ENCODE measurements at places on chromosomes 7 and 10.

GRCh38 chr7:71173955-71174354 lies 42.0 kb downstream of the GALNT17 start:
- no peak for DNase-seq

- no peak for DNase-seq
Measured at GRCh38 chr10:10302689-10303088, 715.0 kb upstream of the CELF2 start.

DNA sequence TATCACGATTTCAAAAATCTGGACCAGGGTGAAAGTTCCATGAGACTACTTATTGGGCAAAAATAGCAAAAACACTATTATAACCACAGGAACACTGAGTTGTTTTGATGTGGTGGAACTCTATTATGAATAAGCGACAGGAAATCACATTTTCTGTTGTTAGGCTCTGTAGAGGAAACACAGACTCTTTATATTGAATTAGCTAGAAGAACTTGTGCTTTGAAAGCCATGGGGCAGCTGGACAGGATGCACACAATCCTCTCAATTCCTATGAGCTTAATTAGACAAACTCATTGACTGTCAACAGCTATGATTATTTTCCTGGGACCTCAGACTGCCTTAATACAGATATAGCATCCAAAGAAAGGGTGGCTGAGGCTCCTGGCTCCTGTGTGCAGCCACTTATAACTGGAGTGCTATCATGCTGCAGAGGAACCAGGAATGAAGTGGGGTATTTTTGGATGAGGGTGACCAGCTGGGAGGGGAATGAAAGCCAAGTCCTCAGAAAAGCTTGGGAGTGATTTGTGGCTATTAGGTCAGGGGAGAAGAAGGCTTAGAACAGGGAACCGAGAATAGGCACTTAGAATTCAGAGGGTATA lies 657.3 kb downstream of the TYW1 start:
- no peak for DNase-seq

DNA sequence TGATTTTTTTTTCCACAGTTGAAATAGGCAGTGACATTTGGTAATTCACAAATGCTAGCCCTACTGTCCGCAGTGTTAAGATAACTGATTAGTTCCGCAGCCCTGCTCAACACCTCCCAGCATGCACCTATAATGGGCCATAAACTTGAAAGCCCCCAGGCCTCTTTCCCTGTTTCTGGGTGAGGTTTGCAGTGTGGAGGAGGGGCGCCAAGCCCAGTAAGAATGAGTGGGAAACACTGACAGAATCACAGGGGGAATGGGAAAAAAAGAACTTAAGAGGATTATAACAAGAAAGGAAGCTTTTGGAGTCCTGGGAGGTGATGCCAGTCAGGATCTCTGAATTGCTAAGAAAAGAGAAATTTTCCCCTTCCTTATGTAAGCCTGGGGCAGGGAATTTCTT lies 39.6 kb upstream of the SP8 start:
- no peak for DNase-seq

DNA sequence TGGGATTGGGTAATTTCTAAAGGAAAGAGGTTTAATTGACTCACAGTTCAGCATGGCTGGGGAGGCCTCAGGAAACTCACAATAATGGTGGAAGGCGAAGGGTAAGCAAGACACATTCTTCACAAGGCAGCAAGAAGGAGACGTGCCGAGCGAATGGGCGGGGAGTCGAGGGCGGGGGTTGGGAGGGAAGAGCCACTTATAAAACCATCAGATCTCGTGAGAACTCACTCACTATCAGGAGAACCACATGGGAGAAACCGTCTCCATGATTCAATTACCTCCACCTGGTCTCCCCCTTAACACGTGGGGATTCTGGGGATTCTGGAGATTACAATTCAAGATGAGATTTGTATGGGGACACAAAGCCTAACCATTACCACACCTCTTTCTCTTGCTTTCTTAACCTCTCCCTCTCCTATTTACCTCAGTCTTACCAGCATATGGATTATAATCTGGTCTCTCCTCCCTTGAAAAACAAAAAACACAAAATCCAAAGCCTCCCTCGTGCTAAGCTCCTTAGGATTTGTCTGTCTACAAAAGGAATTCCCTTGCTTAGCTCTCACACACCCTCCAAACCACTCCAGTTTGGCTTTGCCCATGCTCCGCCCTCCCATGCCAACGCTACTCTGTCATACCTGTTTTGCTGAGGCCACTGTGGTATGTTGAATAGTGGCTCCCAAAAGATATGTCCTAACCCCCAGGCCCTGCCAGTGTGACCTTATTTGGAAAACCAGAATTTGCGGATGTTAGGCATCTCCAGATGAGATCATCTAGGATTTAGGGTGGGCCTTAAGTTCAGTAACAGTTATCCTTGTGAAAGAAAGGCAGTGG lies 19.6 kb upstream of the EFCAB10 start:
- no peak for DNase-seq

DNA sequence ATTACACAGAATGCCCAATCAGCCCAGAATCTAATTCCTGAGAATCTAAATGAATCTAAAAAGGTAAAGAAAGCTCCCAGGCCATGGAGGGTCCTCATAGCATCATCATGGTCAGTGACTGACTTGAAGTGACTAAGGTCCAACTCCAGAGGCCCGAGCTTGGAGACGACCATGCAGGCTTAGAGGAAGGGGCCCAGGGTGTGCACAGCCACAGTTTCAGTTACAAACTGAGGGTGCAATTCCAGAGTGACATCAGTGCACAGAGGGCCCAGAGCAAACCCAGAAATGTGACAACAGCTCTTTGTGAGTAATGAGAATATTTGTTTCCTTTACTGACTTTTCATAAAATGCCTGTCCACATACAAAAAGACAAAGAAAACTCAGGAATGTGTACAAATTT lies 170.0 kb downstream of the TNS3 start:
- DNase-seq, result no peak

DNA sequence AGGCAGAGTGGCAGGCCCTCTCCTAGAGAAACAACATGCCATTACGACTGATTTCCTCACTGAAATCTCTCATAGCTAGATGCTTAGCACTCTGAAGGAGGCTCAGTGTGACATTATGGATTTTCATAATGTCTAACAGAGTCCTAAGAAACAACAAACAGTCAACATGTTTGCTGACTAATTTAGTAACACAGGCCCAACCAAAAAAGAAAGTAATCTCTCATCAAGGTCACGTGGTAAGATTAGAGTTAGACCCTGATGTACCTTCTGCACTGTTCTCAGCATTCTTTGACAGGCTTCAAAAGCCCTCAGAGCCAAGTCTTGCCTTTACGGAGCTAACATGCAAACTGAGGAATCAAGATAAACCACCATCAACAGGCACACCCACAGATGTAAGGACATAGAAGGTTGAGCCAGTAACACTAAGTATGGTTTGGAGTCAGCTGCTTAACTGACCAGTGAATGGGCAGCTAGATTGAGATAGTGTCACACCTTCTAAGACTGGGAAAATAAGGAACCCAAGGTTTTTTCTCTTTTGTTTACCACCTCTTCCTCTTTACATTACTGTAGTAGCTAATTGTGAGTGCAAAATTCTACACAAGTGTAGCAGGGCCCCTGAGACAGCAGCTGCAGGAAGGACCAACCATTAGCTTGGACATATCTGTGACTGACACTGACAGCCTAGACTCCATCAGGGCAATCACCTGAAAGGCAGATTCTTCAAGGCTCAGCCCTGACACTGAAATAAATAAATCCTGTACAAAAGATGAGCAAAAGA lies 15.3 kb upstream of the KCNIP2 start:
- DNase-seq, result no peak

DNA sequence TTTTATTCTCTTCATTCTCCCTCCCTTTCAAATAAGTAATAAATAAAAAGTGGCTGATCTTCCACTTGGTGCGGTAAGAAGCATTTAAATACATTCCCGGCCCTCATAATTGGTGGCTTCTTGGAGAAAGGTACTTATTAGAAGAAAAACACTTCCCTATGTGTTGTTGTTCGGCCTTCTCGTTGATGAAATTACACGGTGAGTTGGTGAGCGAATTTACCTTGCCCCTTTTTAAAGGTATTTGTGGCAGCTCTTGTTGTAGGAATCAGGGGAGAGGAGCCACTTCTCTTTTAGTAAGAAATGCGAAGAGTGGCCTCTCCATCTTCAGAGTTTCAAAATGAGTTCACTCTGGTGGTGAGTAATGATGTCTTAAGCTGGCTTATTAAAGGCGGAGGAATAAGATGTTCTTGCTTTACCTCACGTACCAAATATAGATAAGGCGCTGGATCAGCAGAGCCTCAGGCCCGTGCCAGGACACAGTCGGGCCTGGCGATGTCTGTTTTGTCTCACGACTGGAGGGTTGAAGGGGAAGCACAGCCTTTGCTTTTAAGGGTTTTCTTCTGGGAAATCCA lies 135.9 kb downstream of the CUX1 start:
- no peak for DNase-seq

DNA sequence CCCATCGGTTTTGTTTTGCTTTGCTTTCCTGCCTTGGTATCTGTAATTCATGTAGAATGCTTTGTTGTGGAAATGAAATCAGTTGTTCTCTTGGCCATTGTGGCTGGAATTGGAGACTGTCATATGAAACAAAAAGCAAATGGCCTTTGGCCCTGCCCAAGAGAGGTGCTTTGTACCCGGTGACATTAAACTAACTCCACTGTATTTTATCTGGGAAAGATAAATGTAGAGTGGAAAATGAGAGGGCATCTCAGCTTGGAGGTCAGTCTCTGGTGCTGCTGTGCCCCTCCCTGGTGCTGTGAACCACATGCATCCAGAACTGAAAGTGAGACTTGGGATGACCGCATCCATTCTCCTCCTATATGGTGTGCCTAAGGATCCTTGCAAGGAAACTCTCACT lies 75.4 kb downstream of the CDK1 start:
- DNase-seq, result no peak

GRCh38 chr7:151174246-151175046 lies 7.0 kb upstream of the GBX1 start:
- DNase-seq, result peak; percentile 43

DNA sequence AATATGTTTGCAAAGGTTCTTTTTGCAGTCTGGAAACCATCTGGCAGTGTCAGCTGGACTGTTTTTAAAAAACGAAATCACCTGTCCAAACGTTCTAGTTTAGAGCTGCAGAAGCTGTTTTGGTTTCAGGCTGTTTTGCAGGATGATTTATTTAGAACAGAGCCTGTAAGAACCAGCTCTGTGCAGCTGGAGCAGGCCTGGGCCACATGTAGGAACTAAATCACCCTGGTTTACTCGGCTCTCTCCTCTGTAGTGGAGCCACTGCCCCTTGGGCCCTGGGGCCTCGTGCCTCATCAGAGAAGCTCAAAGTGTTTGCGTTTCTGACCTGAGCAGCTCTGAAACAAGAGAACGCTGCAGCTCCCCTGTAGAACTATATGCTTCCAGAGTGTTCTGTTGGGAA lies 142.5 kb downstream of the ACTR3B start:
- DNase-seq, result no peak

DNA sequence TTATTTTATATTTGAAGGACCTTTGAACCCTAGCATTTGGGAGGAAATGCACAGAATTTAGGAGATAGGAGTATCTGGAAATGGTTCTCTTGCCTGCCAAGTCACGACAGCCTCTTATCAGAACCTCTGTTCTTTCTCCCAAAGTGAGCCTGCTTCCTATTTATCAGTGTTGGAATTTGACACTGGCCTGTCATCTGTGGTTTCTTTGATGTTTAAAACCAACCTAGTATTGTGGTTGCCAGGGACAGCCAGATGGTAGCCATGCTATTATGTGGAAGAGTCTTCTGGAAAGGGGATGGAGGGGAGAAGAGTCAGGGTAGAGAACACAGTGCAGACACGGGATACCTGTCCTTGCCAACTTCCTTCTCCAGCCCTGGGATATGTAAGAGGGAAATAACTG lies 21.1 kb downstream of the ZNF282 start:
- no peak for DNase-seq

DNA sequence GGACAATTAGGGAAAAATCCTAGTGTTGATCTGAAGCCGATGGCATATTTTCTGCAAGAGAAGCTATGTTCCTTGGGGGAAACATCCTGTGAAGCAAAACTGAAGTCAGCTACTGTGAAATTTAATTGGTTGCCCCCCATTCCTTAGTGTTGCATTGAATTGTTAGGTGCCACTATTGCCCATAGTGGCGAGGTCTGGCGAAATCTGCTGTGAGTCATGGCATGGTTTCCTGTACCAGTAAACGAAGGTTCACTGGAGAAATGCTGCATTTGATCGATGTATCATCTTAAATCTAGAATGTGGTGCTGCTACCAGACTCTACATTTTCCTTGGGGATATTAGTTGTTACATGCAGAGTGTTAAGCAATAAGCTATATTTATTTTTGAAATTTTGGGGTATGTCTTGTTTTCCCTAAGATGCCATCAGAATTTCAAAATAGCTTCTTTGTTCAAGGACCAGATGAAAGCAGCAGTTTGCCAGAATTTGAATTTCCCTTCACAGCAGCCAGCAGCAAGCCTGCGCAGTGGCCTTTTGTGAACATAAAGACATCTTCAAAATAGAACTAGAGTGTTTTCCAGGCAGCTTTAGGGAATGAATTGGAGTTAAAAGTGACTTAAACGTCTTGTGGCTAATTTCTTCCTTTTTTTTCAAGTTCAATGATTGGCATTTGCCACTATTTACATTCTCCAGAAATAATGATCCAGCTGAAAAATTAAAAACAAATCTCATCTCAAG lies 348.6 kb upstream of the COBL start:
- DNase-seq, result no peak

DNA sequence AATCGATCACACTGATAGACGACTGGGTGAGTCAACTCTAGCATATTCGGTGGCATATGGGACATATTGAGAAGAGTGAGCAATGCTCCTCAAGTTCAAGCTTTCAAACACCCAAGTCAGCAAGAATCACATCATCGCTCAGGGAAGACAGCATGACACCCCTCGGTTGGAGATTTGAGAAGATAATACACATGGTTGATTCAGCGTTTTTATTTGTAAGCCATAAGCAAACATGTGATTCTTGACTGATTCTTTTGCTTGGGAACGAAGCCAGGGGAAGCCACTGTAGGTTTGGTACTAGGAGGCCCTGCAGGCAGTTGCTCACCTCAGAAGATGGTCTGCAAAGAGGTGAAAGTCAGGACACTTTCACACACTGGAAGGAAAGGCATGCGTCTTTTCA lies 12.6 kb downstream of the UCMA start:
- DNase-seq, result no peak

DNA sequence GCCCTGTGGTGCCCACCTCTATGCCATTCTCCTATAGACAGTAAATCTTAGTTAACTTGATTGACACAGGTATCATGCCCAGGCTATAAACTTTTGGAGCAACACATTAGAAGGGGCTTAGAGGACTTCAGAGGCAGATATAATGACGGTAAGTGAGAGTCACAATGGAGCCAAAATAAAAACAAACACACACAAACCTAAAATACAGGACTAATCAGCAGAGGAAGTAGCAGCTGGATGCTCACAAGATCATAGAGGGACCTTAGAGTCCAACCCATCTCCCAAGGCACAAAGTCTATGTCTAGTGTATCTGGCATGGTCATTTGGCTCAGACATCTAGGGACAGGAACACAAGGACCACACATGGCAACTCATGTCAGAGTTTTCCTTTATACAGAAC lies 12.3 kb downstream of the SLC13A4 start:
- no peak for DNase-seq

All from CD4-positive, alpha-beta memory T cell (primary cell).